ENCODE measurements at places on chromosomes 4 and X.
A peak's percentile ranks its signal among the peaks of the same experiment; 100 is the strongest.

GRCh38 chrX:74138943-74139342 lies 165.0 kb upstream of the ZCCHC13 start:
- no peak for DNase-seq

GRCh38 chr4:102405821-102406401 lies 60.6 kb upstream of the SLC39A8 start:
- no peak for DNase-seq

DNA sequence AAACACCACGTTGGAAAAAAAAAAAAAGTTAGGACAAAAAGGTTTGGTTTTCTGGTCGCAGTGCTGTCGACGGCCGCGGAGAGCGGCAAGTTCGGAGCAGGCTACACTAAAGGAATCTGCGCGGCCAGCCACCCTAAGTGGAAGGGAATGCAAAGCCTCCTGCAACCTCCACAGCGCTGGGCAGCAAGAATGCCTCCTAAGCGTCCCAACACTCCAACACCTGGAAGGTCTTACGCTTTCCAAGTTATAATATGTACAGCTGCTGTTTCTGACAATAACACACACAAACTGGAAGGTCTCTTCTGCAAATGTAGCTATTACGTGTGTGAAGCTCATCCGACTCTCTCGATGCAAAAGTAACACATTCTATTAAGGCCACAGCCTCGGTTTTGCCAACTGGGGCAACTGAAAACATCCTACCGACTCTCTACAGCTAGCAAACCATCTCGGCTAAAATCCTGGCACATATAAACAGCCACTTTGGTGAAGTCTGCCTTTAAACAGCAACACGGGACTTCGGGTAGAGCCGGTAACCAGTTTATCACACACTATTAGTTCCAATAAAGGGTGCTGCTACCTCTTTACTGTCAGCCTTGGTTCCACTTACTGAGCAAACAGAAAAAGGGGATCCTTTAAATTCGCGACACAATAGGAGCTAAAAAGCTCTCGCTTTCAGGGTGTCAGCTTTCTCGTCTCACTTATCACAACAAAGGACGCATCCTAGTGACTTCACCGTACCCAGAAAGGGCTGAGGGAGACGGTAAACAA lies 895 bp downstream of the SMIM14 start:
- peak; percentile 65 for DNase-seq

- DNase-seq: peak; percentile 56
Measured at GRCh38 chrX:46978341-46979291, 66.4 kb downstream of the JADE3 start.

DNA sequence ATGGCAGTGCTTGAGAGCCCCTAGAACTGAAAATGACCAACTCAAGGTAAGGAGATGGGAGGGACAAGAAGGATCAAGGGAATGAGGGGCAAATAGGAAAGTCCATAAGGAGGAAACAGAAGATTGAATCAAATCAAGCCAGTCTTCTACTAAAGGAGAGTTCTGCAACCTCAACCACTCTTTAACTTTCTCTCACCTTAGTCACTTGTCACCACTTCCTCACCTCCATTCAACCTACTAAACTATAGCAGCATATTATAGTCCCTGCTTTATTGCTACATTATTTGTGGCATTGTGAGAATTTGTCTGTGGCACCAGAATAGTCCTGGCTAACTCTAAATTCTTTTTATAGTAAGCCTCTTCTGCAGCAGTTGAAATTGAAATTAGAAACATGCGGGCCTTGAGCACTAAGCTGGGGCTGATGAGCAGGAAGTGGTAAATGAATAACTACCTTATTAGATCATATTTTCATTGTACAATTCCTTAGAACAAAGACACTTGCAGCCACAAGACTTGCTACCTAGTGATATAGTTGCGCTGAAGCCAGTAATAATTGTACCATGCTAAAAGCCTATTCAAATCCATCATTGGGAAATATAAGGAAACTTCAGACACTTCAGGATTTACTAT lies 336.9 kb downstream of the ZNF674 start:
- peak; percentile 42 for DNase-seq

DNA sequence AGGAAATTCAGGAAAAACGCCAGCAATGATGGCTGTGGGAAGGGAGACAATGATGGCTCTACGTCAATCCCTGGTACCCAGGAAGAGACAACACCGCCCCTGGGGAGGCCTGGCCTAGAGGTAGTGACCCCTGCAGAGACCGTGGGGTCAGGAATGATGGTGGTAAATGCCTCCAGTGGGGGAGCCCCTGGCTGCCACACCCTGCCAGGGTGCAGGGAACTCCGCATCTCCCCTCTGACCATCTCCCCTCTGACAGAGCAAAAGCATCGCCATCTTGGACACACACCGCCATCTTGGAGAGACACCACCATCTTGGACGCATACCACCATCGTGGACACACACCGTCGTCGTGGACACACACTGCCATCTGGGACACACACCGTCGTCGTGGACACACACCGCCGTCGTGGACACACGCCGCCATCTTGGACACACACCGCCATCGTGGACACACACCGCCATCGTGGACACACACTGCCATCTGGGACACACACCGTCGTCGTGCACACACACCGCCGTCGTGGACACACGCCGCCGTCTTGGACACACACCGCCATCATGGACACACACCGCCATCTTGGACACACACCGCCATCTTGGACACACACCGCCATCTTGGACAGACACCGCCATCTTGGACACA lies 9.9 kb downstream of the ASMTL start:
- DNase-seq: no peak

DNA sequence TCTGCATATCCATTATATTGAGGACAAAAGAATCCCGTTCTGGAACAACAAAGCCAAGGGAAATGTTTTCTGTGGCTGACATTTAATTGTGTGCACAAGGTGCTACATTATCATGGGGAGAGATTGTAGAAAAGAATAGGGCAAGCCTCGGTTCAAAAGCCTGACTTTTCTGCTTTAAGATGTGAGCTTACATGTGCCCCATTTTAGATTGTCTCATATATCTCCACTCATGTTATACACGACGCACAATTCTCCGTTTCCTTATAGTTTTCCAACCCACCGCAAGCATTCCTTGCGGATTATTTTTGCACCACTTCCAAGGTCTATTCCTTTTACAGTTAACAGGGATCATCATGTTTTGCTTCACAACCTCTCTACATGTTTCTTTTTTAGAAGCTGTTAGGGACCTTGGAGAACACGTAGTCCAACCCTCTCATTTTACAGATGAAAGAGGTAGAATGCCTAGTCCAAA lies 99.6 kb upstream of the MAML3 start:
- DNase-seq: no peak

DNA sequence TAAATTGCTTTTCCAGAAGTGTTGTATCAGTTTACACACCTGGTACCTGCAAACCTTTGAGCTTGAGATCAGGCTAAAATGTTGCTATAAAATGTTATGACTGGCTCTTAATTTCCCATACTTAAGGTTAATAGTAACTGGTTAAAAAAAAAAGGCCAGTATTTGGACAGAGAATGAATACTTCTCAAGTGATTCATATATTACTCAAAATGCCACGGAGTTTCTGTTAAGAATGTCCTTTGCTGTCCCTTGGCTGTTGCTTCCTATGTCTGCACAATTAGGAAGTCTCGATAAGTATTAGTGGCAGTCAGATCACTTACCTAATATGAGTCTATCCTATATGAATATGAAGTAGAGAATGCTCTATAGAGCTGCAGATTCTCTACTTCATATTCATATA lies 232.2 kb upstream of the IGFBP7 start:
- DNase-seq: no peak

- DNase-seq: no peak
Measured at GRCh38 chr4:150710770-150711375, 128.9 kb downstream of the MAB21L2 start.

DNA sequence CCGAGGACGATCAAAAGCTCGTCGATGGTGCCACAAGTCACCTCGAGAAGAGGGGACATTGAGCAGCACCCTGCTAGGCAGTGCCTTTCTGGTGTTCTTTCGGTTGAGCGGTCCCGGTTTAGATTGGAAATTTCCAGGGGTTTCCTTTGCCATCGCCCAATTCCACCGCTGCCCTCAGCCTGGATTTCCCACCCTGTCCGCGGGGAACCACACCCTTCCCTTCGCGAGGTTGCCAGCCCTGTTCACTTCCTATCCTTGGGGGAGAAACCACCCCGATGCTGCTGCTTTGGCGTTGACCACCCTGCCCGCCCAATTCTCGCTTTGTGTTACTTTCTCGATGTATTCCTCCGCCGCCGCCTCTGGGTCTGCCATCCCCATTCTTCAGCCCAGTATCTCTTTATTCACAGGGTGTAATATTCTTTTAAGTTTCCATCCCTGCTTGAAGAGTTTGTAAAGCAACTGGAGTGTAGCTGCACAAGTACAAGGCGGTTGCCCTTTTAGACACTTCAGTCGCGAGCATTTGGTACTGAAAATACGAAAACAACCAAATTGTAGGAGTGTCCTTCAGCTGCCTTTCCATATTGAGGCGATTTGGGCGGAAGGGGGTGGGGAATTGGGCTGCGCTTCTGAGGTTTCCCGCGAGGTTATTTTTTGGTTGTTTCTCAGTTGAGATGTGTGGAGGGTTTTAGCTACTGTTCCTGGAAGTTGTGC lies 1.1 kb downstream of the OGT start:
- peak; percentile 43 for DNase-seq

DNA sequence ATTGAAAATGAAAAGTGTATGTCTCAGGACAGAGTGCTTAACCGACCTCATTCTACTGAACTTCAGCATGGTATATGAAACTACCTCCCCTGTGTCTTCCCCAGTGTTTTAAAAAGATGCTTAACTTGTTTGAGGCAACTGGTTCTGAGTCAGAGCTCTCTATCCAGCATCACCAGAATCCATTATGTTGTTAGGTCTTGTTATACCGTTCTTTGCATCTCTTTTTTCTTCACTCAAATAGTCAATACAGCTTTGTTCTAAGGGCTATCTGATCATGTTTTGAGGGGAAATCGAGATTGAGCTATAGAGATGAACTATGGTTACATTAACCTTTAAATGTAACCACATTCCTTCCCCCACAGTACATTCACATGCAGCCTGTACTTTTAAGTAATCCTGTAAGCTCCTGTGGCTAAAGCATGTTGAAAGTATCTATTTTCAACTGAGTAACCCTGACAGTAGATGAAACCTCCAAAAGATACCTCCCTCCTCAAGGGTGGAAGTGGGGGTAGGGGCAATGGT lies 514.4 kb downstream of the RPA4 start:
- DNase-seq: peak; percentile 88

DNA sequence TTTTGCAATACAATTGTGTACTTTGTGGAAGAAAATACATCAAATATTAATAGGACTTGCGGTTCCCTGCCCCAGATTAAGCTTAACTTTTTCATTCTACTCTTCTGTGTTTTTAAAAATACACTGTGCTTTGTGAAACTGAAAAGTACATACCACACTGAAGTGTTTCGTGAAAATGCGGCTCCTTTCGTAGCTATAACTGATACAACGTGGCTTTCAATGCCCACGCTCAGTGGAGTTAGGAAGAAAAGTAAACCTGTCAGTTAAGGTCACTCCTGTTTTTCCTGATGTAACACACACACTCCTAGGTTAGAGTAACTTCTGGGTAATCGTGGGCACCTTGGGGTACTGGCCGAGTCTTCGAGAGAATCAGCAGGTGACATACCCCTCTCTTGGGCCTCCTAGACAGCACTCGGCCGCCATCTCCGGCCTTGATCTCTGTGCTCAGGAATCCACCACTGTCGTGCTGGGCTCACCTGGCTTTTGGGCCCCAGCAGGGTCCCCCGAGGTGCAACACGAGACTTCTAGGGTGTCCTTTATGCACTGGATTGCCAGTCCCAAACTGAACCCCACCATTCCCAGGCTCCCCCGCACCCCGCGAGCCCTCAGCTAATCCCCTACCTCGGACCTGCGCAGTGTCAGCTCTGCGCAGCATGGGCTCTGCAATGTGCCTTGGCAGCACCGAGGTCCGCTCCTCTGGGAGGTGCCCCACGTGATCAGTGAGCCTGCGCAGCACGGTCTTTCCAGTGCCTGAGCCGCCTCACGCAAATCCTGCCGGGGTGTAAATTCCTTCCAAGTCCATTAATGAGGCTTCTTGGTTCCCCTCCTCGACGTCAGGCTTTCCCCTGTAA lies 162.6 kb upstream of the INTU start:
- no peak for DNase-seq

DNA sequence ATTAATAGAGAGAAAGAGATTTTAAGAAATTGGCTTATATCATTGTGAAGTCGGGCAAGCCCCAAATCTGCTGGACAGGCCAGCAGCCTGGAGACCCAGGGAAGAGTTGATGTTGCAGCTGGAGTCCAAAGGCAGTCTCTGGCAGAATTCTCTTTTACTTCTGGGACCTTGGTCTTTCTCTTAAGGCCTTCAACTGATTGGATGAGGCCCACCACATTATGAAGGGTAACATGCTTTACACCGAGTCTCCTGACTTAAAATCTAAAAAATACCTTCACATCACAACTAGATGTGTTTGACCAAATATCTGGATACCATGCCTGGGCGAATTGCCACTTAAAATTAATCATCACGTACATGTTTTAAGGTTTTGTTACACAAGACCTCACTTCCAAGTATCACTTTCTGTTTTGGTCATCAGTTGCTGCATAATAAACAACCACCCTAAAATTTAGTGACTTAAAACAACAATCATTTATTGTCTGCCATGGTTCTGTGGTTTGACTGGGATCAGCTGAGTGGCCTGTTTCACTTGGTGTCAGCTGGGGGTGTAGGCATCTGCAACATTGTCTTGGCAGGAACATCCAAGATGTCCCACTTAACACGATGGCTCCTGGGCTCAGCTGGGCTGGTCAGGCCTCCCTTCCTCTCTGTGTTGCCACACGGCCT lies 3.4 kb downstream of the CD38 start:
- DNase-seq: peak; percentile 18

GRCh38 chr4:30601070-30601865 lies 118.9 kb upstream of the PCDH7 start:
- DNase-seq: peak; percentile 27

DNA sequence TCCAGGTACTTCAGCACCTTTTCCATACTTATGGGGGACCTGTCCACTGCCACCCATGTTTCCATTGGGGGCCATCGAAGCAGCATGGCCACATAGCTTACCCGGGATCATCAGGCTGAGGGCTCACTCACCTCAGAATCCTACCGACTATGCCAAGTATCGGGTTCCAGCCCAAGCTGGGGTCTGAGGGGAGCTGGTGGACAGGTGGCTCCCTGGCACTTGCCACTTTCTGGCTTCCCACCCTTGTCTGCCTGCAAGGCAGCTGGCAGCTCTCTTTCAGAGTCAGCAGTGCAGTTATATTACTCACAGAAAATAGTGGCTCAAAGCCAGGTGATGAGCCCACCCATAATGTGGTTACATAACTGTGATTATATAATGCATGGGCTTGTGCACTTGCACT lies 1153.8 kb downstream of the STIM2 start:
- DNase-seq: peak; percentile 29

- DNase-seq: peak; percentile 9
Measured at GRCh38 chr4:138611721-138612120, 369.6 kb upstream of the SLC7A11 start.

- DNase-seq: no peak
Measured at GRCh38 chrX:21699136-21699535, 41.0 kb upstream of the KLHL34 start.

GRCh38 chr4:124386163-124386562 lies 326.4 kb downstream of the ANKRD50 start:
- no peak for DNase-seq

DNA sequence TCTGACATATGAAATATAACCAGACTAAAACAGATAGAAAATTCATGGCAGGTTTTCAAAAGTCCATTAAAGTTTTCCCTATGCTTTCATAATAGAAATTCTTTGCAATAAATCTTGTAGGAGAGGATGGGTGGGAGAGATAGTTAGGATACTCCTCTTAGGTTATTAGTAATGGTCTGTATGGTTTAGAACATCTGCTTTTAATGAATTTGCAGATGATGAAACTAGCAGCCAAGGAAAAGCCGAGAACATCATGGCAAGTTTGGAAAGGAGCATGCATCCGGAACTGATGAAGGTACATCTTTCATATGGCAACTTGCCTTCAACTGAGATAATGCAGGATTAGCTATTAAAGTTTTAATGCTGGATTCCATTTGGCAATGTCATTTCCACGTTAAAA lies 70.7 kb downstream of the DOCK11 start:
- DNase-seq: peak; percentile 85

Measured in amniotic epithelial cell (primary cell).